ENCODE measurements at places on chromosomes 3 and 15.

DNA sequence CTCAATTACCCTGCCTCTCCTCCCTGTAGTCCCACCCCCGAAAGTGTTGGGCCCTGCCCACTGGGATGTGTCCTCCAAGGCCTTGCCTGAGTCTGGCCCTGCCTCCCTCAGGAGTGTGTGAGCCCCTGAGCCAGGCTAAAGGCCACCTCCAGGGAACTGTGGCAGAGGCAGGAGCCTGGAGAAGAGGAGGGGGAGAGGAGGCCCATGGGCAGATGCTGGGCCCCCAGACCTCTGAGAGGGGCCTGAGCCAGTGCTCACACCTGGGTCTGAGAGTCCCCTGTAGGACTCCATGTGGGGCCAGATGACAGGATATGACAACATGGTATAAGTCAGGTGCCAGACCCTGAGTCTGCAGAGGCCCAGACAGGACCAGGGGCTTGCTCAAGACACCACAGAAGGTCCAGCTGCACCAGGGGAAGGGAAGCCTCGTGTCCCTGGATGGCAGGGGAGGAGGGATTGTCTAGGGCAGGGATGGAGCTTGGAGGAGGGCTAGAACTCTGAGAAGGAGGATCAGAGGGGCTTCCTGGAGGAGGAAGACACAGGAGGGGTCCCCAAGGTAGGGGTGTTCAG is 217.9 kb downstream of the TBC1D2B start:
- DNase-seq = no peak

- no peak for DNase-seq
Measured at GRCh38 chr15:79829950-79830349, 66.9 kb downstream of the MTHFS start.

DNA sequence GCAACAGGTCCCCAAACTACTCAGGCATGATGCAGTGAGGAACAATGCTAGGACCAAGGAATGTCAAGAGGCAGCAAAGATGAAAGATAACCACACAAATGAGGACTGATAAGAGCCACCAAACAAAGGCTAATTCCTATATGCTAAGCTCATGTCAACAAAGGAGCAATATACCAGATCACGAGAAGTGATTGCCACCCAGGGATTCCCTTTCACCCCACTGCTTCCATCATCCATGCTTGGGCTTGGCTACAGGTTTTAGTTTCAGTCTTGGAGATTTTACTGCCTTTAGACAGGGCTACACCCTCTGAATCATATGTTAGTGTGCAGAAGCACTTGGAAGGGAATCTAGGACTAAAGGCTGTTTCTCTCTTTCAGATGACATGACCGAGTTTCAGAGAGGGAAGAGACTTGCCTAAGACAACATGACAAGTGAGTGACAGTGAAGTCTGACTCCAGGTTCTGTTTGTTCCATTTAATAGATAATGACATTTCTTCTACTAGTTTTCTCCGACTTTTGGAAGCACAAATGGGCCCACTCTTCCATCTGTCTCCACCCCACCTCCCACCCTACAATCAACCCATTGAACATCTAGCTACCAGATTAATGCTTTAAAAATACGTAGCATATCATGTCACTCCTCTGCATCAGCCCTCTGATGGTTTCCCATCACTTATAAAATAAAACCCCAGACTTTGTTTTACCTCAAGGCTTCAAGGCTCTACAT is 173.5 kb upstream of the LRRN1 start:
- DNase-seq = no peak

DNA sequence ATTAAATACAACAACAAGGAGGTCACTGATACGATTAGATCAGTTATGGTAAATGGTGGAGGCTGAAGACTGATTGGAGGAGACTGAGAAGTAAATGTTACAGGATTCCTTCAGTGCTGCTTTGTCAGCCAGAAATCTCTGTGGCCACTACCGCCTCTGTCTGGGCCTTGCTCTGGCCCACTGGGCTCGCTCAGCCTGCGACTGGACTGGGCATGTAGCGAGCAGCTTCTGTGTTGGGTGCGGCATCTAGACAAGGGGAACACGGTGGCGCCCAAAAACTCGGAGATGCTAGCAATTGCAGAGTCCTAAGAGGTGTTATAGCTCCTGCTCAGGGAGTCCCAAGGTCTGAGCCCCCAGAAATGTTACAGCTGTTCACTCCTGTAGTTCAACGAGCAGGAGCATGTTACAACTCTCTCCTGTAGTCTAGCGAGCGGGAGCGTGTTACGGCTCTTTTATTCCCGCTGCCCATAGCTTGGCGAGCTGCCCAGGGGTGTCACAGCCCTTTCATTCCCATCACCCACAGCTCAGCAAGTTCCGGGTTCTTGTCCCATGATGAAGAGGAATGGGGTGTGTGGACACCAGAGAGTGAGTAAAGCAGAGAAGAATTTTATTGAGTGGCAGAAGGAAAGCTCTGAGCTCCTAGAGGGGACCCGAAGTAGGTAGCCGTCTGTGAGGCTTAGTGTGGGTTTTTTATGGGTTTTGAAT is 24.7 kb downstream of the SLC15A2 start:
- DNase-seq = no peak

- DNase-seq = no peak
Measured at GRCh38 chr15:56729561-56729960, 3.7 kb downstream of the ZNF280D start.

GRCh38 chr15:43887901-43888300 is 61.1 kb downstream of the WDR76 start:
- no peak for DNase-seq

GRCh38 chr15:35252351-35252865 is 167.3 kb upstream of the NANOGP8 start:
- no peak for DNase-seq

- no peak for DNase-seq
Measured at GRCh38 chr3:131503320-131503635, 507 bp upstream of the MRPL3 start.

DNA sequence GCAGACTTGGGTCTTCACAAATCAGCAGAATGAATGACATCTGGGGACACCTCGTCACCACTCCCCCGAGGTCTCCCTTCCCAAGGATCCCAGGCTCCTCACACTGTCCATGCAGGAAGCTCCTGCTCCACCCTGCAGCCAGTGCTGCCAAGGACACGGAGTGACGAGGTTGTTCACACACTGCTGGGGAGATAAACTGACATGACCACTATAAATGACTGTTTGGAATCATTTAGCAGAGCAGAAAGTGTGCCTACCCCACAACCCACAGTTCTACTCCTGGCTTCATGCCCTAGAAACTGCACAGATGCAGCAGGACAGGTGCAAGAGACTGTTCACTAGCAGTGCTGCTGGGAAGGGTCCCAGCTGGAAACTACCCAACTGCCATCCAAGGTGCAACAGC is 19.7 kb upstream of the PRSS50 start:
- no peak for DNase-seq

GRCh38 chr3:50853936-50854335 is 179.2 kb downstream of the DOCK3 start:
- no peak for DNase-seq

GRCh38 chr15:78749831-78750230 is 61.4 kb downstream of the ADAMTS7 start:
- DNase-seq = no peak

GRCh38 chr3:71451060-71451459 is 132.5 kb downstream of the FOXP1 start:
- DNase-seq = peak; percentile 61

DNA sequence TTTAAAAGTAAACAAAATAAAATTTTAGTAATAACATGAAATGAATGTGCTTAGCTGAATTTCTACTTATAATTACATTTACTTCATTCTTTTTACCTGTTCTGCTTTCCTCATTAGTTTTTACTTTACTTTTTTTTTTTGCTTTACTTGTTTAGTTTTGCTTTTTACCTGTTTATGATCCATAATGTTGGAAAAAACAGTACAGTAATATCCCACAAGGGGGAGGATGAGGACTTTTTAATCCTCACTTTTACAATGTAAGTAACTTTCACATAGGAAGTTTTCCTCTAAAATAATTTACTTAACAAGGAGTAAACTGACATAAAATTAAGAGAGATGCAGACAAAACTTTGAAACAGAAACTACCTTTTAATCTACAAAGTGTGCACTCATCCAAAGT is 268.7 kb downstream of the TBC1D5 start:
- peak; percentile 1 for DNase-seq

GRCh38 chr3:112059497-112059896 is 25.0 kb downstream of the TMPRSS7 start:
- DNase-seq = no peak

GRCh38 chr3:113535898-113536297 is 3.5 kb downstream of the SIDT1 start:
- no peak for DNase-seq

DNA sequence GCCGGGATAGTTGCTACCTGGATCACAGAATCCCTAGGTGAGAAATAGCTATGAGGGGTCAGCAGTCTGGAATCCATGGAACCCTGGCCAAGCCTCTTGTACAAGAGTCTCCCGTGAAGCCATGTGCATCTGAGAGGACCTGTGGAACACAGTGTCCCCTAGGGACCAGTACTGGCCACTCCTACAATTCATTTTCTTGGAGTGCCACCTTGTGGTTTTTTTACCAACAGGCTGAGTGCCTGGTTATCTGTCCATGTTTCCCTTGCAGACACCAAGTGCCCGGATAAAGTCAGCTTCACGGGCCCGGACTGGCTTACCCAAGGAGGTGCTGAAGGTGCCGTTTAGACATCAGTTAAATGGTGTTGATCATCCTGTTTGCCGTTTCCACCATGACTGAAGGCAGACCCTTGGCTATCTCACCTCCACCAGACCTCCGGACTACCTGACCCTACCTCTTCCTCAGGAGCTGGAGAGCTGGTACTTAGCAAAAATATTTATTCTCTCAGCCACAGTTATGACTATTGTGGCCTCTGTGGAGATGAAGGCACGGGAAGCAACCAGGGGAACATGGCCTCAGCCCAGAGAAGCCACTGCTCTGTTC is 93.9 kb downstream of the RBPMS2 start:
- peak; percentile 68 for DNase-seq

DNA sequence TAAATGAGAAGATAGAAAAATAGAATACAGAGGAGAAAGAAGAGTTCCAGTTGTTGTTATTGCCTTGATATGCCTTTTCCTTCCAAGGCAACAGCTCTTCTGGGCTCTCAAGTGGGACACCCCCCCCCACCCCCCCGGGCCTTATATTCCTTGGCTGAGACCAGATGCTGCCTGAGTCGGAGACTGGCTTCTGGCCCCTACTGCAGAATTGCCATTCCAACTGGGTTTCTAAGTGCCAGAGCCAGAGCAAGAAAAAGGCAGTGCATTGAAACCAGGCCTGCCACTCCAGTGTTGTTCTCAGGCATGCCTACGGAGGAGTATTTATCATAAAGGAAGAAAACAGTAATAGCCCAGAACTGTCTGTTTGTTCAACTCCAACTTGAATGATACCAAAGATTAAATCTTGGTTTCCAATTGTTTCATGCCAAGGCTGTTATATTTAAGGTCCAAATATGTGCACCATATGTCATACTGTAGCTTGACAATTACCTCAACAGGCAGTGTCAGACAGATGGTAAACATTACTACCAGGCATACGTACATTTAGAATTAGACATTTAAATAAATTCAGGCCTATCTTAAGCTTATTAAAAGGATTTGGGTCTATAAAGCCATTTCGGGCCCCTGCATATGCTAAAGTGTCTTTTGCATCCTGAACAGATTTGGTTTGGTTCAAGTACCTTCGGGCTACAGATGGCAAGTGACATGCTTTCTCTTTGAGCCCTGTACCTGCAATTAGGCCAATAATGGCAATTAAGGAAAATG is 209.9 kb upstream of the SEMA6D start:
- DNase-seq = peak; percentile 97

GRCh38 chr3:20724241-20724640 is 538.2 kb upstream of the SGO1 start:
- DNase-seq = no peak

DNA sequence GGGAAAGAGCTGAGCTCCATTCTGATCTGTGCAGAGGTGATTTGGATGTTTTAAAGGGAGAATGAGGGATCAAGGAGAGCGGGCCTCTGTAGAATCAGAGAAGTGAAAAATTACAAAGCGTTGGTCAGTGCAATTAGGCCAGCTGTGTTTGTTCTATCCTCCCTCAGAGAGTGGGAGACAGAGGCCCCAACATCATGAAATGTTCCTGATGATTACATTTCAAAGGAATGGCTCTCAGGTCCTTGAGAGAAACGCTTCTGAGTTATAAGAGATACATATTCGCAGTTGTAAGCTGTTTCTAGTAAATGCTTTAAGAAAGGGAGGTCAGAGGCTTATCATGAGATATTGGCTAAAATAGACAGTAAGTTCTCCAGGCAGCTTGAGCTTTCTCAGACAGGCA is 15.7 kb upstream of the CAND2 start:
- no peak for DNase-seq

DNA sequence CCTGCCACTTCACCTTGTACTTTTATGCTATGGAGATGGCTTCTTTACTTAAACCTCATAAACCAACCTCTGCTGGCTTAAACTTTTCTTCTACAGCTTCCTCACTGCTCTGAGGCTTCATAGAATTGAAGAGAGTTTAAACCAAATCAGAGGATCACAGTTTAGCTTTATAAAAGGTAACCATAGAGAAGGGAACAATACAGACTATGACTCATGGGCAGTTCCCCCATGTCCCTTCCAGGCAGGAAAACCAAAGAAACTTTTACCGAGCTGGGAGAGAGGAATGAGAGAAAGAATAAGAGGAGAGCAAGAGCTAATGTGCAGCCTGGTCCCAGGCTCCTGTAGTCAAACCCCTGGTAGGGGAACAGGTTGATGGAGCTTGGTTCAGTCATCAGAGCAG is 53.9 kb upstream of the NEDD4 start:
- DNase-seq = no peak

- no peak for DNase-seq
Measured at GRCh38 chr3:13013994-13014754, 59.1 kb downstream of the IQSEC1 start.

DNA sequence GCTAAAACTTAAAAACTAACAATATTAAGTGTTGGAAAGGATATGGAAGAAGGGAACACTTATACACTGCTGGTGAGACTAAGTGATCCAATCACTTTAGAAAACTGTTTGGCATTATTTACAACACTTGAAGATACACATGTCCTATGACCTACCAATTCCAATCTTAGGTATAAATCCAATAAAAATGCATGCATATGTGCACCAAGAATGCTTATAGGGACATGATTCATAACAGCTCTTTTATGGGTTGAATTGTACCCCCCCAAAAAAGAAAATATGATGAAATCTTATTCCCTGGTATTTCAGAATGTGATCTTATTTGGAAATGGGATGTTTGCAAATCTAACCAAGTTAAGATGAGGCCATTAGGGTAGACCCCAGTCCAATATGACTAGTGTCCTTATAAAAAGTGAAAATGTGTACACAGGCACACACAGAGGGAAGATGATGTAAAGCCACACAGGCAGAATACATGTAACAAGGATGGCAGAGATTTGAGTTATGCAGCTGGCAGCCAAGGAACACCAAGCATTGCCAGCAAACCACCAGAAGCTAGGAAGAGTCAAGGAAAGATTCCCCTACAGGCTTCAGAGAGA is 15.3 kb downstream of the CCR8 start:
- no peak for DNase-seq

DNA sequence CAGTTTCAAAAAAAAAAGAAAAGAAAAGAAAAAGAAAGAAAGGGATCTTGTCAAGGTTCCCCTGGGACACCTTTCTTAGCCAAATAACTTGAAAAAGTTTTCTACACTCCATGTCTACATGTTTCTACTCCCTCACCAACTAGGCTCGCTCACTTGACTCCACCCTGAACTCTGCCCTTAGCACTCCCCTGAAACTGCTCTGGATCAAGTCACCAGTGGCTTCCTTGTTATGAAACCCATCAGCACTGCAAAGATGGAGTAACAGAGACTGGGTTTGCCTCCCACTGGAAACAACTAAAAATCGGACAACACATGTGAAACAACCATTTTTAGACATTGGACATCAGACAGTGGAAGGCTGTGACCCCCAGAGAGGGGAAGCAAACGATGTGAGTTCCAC is 36.8 kb downstream of the TMEM40 start:
- no peak for DNase-seq
